Gastroesophageal sphincter (tissue), 4 donors: ENCODE measurements at places on chromosomes 12 and 14. TPM values are rescaled to one million over a fixed set of nuclear protein-coding genes. Genes with fewer than 3 reads are reported as not detected.

TMEM119 gene
- 2.3 TPM for total RNA-seq

TXNDC16 gene
- total RNA-seq, result 7.4 TPM

BLTP3B gene
- 41.7 TPM for total RNA-seq

CACNA1C gene
- total RNA-seq, result 22.9 TPM

AJUBA gene
- total RNA-seq, result 12.3 TPM

ADAMTS20 gene
- not detected for total RNA-seq
